ENCODE measurements at places on chromosomes 7 and 10.

DNA sequence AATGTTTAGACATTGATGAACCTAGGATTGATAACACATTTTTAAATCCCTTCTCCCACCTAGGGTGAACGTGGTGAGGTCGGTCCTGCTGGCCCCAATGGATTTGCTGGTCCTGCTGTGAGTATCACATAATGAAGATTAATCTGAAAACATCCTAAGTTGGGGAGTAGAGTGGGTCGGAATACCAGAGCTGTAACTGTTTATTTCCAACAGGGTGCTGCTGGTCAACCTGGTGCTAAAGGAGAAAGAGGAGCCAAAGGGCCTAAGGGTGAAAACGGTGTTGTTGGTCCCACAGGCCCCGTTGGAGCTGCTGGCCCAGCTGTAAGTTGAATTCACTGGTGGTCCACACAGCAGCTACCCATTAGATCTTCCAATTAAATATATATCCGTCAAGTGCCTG lies 25.6 kb downstream of the COL1A2 start:
- DNase-seq: peak; percentile 26

DNA sequence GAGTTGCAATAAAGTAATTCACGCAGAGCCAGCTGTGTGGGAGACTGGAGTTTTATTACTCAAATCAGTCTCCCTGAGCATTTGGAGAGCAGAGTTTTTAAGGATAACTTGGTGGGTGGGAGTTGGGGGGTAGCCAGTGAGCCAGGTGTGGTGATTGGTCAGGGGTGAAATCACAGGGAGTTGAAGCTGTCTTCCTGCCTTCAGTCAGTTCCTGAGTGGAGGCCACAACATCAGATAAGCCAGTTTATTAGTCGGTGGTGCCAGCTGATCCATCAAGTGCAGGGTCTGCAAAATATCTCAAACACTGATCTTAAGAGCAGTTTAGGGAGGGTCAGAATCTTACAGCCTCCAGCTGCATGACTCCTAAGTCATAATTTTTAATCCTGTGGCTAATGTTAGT lies 3.3 kb upstream of the CYP51A1 start:
- no peak for DNase-seq

- DNase-seq: no peak
These were observed 277.8 kb downstream of the LRMDA start for GRCh38 chr10:75709245-75709644.

- no peak for DNase-seq
These were observed 4.6 kb downstream of the CDK5 start for GRCh38 chr7:151053096-151053495.

GRCh38 chr10:70272925-70273316 lies 10.9 kb downstream of the NPFFR1 start:
- DNase-seq: no peak

DNA sequence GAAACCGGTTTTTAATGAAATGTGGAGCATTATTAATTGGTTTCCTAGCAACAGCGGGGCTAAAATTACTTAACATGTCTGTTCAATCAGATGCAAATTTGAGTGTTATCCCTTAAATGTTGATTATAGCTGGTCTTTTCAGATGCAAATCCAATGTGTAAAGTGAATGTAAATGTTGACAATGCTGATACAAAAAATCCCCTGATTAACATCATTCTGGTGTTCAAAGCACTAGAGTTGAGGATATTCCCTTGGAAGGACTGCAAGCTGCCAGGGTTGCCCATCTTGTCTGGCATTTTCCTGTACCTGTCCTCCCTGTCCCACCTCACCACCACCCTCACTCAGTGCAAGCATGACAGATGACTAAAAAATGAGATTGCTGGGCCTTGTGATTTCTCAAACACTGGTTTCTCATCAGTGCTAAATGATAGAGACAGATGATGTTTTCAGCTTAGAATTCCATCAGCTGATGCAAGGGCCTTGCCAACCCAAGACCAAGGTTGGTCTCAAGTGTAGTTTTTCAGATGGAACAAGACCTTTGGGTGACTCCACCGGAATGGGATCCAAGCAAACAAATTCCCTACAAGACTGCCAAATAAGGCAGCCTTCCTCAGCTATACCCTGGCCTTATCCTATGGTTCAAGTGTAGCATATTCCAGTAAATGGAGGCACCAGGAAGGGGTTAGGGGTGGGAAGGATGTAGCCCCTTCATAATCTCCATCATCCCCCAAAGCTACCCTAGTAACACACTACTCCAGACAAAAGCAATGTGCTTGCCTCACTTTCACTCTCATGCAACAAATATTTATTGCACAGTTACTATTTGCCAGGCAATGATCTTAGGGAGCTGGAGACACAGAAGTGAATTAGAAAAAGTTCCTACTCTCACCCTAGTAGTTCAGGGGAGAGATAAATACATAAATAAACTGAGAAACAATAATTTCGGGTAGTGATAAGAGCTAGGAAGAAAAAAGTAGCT lies 54.9 kb downstream of the JAZF1 start:
- DNase-seq: peak; percentile 34

- DNase-seq: peak; percentile 46
These were observed 18.6 kb upstream of the ZNF32 start for GRCh38 chr10:43667317-43667731.

DNA sequence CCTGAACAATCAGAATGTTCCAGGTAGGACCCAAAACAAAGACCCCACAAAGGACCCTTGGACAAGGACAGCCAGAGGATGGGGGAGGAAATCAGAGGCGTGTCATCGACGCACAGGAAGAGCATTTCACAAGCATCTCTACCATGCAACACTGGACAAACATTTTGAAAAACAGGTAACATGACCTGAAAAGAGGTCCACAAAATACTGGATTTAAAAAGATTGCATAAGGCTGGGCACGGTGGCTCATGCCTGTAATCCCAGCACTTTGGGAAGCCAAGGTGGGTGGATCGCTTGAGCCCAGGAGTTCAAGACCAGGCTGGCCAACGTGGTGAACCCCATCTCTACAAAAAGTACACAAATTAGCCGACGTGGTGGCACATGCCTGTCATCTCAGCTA lies 60.5 kb upstream of the RNF32 start:
- DNase-seq: no peak

DNA sequence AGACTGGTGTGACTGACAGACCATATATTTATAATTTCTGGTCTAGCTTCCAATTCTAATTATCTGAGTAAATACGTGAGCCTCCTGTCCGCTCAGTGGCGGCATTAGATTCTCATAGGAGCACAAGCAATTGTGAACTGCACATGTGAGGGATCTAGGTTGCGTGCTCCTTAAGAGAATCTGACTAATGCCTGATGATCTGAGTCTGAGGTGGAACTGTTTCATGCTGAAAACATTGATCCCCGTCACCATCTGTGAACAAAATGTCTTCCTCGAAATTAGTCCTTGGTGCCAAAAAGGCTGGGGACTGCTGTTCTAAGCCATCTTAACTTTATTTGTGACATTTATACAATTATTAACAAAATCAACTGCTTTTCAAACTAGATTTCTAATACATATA lies 164.7 kb upstream of the MEOX2 start:
- peak; percentile 63 for DNase-seq

DNA sequence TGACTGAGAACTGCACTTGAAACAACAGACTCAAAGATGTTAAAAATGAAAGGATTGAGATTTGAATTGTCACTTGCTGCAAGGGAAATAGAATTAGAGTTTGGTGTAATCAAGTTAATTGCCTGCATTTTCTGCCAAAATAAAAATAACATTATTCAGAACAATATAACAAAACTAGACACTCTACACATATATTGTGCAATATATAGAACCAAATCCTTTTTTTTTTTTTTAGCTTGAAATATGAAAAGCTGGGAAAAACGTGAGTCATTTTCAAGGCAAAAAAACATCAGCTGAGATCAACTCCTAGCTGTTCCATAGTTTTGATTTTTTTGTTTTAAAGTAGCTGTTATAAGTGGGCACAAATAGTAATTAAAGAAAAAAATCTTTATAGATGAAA lies 561.5 kb downstream of the DNAJB9 start:
- DNase-seq: no peak

GRCh38 chr10:21496343-21497176 lies 28.9 kb downstream of the SKIDA1 start:
- DNase-seq: peak; percentile 58

DNA sequence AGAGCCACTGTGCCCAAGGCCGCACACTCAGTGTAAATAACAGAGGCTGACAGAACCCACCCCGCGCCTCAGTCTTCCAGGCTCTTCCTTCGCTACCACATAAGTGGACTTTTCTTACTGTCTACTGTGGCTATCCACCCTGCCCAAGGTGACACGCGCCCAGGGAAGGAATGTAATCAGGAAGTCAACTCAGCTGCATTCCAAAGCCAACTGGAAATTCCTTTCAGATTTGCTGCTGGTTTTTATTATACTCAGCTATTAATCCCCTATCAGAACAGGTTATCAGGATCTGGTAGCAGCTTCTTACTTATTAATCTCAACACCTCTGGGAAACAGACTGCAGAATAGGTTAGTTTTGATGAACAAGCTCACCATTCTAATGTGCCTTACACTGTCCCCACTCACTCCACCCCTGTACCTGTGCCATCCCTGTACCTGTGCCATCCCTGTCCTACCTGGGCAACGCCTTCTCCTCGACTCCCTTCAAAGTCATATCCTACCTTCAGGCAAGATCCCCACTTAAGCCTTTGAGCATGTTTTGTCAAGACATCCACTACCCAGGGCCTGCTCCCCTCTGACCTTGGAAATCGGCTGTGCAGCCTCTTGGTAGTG lies 90.7 kb downstream of the NHLRC2 start:
- peak; percentile 79 for DNase-seq

DNA sequence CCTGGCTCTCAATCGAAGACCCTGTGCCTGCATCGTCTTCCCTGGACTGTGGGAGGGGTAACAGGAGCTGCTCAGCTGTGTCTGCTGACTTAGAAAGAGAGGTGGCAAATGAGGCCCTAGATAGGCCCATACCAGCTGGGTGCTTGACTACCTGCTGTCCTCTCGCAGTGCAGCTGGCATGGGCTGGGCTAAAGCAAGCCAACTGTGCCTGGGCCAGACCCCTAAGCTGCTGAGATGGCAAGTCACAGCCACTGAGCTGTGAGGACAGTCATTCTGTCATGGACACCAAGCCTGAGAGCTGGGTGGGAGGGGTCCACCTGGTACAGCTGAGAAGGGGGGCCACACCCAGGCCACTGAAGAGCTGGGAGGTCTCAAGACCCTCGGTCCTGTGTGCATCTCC lies 45.8 kb upstream of the AQP1 start:
- no peak for DNase-seq

DNA sequence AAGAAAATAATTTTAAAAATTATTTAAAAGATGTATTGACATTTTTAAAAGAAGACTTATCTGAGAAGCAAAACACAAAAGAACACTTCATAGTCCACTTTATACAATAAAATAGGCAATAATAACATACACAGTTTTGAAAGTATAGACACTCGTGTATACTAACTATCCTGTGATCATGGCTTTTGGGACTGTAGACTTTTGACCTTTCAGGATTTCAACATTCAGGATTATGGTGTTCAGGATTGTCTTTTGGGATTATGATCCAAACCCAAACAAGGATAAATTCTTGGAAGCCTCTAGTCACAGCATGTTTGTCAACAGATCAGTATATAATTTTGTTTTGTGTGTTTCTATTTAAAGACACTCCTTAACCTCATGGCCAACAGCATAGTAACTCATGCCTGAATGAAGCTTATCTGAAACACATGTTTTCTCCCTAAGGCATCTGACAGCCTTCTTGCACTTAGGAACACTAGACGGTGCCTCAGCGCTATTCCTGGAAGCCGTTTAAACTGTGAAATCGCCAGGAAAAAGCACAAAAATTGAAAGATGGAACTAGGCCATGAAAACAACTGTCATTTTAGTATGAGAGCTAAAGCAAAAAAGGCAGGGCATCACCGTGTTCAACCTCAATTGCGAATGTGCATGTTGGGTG lies 29.9 kb downstream of the GSAP start:
- DNase-seq: peak; percentile 24

DNA sequence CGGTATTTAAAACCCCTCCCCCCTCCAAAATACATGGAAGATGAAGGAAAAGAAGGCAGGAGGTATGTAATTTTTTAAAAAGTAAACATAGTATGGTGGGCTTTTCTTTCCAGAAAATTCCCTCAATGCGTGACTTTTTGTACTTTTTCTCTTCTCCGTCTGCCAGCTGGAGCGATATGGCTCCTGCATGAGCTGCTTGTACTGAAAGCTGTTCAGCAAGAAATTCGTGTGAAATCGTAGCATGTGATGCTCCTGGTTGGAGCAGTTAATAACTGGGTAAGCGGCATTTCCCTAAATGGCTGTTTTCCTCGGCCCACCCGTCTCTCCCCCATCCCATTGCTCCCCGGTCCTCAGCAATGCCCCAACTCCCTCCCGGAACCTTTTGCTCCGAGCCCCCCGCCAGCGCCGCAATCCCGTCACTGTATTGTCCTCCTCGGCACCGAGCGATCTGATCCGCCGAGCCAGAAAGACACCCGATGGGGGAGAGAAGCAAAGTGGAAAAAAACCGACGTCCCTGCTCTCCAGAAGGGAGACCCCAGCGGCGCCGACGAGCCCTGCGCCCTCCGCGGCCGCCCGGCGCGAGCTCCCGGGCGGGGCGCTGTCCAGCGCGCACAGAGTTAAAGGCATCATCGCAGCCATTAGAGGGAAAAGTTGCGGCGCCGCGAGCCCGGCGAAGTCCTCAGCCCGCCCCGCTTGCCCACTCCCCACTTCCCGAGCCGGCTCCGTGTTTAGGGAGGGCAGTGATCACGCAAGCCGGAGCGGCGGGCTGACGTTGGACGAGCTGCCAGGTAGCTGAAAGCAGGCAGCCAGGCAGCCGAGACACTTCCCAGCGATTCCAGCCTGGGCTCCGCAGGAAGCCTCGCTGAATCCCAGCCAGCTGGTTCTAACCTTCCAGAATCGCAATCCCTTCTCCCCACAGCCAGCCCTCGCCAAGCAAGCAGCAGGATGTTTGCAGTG lies at the start of gene VSTM2A:
Gene VSTM2A (plus strand): TSS at position 707 of the 957 bp plus-strand sequence. CDS start 356 bp downstream, outside the sequence.
- DNase-seq: no peak

- no peak for DNase-seq
These were observed 168.9 kb downstream of the SNX10 start for GRCh38 chr7:26460351-26461085.

DNA sequence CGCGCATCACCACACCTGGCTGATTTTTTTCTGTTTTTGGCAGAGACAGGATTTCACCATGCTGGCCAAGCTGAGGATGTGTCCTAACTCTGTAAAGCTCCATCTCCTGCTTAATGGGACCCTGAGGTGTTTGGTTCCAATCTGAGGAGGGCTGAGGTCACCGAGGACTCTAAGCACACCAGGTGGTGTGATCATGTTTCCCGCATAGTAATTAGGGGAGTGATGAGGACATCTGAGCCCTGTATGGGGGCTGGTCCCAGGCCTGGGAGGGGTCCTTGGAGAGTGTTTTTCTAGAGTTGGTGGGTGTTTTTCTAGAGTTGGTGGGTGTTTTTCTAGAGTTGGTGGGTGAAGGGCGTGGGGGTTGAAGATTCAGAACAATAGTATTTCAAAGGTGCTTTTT lies 3.0 kb upstream of the ABHD11 start:
- DNase-seq: no peak

GRCh38 chr10:14736043-14736442 lies 38.7 kb downstream of the FAM107B start:
- no peak for DNase-seq

- no peak for DNase-seq
These were observed 259.2 kb upstream of the BMPER start for GRCh38 chr7:33646166-33646565.

Measured in fibroblast of skin of right quadriceps (primary cell).